ENCODE measurements at places on chromosomes 6 and 20. TPM values are rescaled to one million over a fixed set of nuclear protein-coding genes. Genes with fewer than 3 reads are reported as not detected.
A peak's percentile ranks its signal among the peaks of the same experiment; 100 is the strongest.

DNA sequence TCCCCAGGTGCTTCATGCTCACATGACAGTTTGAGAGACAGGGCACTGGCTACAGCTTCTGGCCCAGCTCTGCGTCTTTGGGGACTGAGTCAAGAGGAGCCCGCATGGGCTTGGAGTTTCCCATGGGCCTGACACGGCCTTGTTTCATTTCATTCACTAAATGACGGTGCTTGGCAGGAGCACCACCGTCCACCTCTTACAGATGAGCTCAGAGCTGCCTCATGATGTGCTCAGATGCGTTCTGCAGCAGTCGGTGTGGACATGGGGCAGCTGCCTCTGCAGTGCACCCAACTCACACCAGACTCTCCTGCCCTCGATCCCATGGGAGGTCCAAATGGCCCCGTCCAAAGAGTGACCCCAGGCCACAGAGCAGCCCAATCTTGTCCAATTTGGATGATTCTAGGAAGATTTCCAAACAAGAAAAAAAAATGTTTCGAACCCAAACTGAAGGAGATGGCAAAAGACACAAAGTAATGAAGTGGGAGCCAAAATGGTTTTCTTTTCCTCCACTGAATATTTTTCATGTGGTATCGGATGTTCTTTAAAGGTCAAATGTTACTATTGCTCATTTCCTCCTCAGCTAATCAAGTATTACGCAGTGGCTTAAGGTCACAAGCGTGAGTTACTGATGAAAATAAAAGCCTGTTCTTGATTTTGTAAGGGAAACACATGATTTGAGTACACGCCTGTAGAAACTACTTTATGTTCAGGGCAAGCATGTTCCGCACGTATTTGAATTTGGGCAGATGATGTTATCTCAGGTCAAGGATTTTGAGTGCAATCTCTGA is 524.2 kb downstream of the CDH26 start:
- no peak for DNase-seq

DNA sequence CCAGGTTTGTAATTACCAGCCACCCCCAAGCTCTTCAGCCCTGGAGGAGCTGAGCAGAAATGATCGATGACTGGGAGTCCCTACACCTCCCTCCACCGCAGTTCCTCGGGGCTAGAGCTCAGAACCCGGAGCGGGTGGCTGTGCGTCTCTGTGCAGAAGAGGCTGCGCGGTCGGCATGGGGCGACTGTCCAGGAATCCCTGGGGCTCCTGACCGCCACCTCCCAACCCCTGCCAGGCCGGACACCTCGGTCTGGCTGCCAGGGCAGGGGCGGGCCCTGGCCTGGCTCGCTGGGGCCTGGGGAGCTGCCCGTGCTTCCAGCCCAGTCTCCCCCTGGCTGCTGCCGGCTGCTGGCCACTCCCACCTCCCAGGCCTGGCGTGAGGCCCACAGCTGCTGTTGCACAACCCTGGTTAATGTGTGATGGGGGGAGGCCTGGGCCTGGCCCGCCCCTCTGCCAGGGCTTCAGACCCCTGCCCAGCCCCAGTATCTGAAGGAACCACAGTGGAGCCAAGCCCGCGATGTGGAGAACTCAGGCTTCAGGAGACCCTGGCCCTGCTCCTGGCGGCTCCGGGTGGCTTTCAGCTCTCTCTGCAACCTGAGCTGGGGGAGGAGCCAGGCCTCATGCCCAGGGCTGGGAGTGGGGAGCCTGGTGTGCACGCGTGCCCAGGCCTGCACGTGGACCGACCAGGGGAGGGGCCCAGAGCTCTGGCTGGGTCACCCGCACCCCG is 1.2 kb downstream of the SLC2A4RG start:
- DNase-seq = peak; percentile 97

GRCh38 chr6:25280344-25281074 is 1.3 kb downstream of the CARMIL1 start:
- no peak for DNase-seq

- DNase-seq = no peak
These were observed 52.9 kb downstream of the NEDD9 start for GRCh38 chr6:11179419-11180202.

DNA sequence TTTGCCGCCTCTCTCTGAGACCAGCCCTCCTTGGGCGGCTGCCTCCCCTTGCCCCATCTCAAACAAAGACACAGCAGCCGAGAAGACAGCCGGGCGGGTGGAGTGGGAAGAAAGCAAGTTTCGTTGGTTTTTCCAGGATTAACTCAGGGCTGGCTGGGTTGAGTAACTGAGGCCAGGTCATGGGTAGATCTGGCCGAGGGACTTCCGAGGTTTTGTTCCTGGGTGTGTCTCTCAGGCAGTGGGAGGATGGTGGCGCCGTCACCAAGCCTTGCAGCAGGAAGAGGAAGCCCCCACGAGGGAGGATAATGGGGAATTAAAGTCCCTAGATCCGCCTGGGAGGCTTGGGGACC is 167.2 kb downstream of the TTLL2 start:
- DNase-seq = peak; percentile 51

The VSX1 gene
- not detected for total RNA-seq

The PIM1 gene
- total RNA-seq = 35.0 TPM

The TBX18 gene
- 7.1 TPM for total RNA-seq

The DCDC2 gene
- not detected for total RNA-seq

The HLA-DRA gene
- 109 TPM for total RNA-seq

The TTPAL gene
- total RNA-seq = 4.1 TPM

The NKX2-4 gene
- total RNA-seq = not detected
